Stimulated activated naive CD8-positive, alpha-beta T cell treated with anti-CD3 and anti-CD28 coated beads, Interleukin-15, Interleukin-2, amounts not matched to agents 100 U/mL and 50 U/mL, for 24 hours (primary cell): ENCODE measurements at places on chromosomes 7 and 10.

GRCh38 chr7:154757756-154758155 lies 245.2 kb downstream of the PAXIP1 start:
- no peak for DNase-seq

- DNase-seq = no peak
Measured at GRCh38 chr7:14734839-14735321, 167.7 kb downstream of the DGKB start.

DNA sequence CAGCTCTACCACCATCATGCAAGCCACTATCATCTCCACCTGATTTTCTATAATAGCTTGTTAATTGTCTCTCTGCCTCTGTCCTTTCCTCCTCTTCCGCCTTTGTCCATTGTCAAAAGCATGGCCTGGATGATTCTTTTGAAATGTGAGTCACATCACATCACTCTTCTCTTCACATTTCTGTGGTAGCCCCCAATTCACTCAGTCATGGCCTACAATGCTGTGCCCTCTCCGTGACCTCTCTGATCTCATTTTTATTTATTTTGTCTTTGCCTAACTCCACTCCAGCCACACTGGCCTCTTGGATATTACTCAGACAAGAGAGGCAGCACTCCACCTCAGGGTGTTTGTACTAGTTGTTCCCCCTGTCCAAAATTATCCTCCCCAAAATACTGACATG lies 4.9 kb upstream of the ABCB4 start:
- DNase-seq = no peak

DNA sequence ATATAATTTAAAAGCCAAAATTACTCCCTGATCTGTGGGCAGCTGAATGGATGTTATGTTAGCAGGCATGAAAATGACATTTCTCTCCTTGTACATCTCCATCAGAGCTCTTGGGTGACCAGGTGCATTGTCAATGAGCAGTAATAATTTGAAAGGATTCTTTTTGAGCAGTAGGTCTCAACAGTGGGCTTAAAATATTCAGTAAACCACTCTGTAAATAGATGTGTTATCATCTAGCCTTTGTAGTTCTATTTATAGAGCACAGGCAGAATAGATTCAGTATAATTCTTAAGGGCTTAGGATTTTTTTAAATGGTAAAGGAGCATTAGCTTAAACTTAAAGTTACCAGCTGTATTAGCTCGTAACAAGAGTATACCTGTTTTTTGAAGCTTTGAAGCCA lies 52.0 kb downstream of the MRPL32 start:
- no peak for DNase-seq

DNA sequence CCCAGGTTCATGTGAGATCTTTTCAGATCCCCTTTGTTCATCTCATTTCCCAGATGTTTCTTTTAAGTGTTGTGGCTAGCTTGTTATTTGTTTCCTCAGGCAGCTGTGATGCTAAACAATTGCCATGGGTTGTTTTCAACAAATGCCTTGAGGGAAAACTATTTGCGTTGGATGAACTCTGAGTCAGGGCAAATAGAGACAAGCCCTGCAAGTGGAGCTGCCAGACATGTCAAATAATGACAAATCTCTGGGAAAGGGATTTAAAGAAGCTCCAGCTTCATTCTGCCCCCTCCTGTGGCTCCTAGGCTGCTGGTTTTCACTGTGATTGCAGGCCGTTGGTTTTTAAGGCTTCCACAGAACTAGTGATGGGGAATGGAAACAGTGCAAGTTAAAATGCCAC lies 272.4 kb upstream of the SP8 start:
- no peak for DNase-seq

GRCh38 chr10:21624951-21625350 lies 90.9 kb downstream of the MLLT10 start:
- no peak for DNase-seq

DNA sequence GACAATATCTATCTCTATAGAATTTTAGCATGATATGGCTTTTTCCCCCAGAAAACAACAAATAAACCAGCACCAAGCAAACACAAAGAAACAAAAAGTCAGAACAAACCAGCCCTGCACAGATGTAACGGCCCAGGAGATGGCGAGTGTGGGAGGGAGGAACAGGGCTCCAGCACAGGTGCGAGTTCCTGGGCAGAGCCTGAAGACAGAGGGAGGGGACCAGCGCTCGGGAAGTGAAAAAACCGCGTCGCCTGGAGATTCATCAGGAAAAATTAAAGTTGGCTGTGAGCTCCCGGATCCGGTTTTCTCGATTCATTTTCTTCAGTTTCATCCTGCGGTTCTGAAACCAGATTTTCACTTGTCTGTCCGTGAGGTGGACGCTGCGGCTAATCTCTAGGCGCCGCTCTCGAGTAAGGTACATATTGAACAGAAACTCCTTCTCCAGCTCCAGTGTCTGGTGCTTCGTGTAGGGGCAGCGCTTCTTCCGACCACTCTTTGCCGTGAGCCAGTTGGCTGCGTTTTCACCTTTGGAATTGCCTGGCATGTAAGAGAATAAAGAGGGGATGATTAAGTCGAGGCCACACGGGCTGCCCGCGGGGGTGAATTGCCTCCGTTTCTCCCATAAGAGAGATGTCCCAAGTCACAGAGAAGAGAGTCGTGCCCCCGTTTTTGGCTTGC lies 2.3 kb downstream of the HOXA10 start:
- no peak for DNase-seq

GRCh38 chr7:121475806-121476205 lies 79.7 kb upstream of the FAM3C start:
- DNase-seq = no peak
